ENCODE measurements at places on chromosomes 16 and 17.
A peak's percentile ranks its signal among the peaks of the same experiment; 100 is the strongest.

DNA sequence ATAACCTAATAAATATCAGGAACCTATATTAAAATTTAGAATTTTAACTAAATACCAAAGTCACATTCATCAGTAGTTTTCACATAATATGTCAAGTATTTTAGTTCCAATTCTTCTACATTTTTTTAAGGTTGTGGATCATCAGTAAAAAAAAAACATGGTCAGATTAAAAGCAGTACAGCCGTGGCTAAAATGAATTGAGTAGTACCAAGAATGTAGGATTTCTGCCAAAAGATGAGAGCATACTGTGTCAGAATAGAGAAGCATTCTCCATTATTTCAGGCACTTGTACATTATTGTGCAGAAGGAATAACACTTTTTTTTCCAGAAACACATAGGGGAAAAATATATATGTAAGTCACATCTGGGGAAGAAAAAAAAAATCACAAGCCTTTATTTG lies 1176.1 kb downstream of the CDH11 start:
- DNase-seq = no peak

DNA sequence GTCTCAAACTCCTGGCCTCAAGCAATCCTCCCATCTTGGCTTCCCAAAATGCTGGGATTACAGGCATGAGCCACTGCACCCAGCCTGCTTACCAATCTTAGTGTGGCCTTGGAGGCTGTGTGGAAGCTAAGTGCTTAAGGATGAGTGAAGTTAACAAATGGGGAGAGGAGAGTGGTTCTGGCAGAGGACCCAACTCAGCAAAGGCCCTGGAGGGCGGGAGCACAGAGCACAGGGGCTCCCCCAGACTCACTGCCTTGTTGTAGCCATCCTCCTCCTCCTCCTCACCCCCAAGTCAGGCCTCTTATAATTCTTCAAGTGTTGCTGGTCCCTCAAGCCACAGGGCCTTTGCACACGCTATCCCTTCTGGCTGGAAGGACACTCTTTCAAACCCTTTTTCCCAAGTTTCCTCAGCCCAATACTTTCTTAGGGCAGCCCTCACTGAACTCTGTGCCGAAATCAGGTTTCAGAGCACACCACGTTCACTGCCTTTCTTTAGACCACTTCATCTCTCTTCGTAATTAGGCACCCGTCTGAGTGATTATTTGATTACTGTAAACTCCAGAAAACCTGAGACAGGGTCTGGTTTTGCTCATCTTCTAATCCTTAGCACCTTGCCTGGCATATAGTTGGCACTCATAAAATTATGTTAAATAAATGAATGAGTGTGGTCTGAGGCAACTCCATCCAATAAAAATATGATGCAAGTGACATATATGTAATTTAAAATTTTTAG lies 23.4 kb downstream of the NGFR start:
- DNase-seq = no peak

GRCh38 chr16:27181019-27181790 lies 22.1 kb upstream of the KDM8 start:
- no peak for DNase-seq

- no peak for DNase-seq
Measured at GRCh38 chr16:21663889-21664647, at the start of gene OTOA. OTOA (plus strand) TSS chr16:21663968; CDS start chr16:21678515, 14,547 bp downstream.

GRCh38 chr17:17109907-17110306 lies 67.7 kb downstream of the MPRIP start:
- DNase-seq = no peak

- no peak for DNase-seq
Measured at GRCh38 chr16:54123766-54124165, 162.8 kb downstream of the IRX3 start.

- peak; percentile 39 for DNase-seq
Measured at GRCh38 chr16:77211880-77212740, 12.9 kb downstream of the SYCE1L start.
